Activated T-helper 2 cell treated with anti-CD3 and anti-CD28 coated beads, Interferon-gamma antibody, Interleukin-2, Interleukin-4, amounts not matched to agents 10 μg/mL and 5 μg/mL and 100 μg/mL, durations not matched to agents 14 hours and 24 hours and 36 hours (primary cell): ENCODE measurements at places on chromosomes 16 and 17. TPM values are rescaled to one million over a fixed set of nuclear protein-coding genes. Genes with fewer than 3 reads are reported as not detected.

TBX21 gene
- 40.4 and 40.6 TPM in 2 replicates for total RNA-seq

DNA sequence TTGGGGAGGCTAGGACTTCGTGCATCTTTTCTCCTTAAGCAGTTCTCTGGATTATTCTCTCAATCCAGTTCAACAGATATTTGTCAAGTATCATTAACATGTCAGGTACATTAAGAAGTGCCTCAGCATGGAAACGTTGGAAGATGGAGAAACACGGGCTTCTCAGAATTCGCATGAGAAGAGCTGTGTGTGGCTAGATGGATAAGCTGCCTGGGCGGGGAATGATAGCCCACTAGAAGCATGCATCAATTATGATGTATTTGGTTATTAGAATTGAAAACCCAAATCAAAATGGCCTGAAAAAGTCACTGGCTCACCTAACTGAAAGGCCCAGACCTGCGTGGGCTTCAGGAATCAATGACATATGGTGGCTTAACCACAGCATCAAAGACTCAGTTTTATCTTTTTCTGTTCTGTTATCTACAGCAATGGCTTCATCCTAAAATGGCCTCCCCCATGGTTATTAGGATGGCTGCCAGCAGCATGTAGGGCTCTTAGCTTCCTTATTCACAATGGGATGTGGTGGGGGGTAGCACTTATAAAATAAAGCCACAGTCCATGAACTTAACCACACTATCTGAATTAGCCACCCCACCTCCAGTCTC lies 43.9 kb downstream of the MMD start:
- H3K36me3 ChIP-seq, result no peaks in the 10 kb centered on the region
- no peak overlapping the region for H3K4me3 ChIP-seq
- no peak overlapping the region for H3K27ac ChIP-seq
- peaks cover 23% of the 10 kb centered on the region for H3K27me3 ChIP-seq
- no peak for DNase-seq

DNA sequence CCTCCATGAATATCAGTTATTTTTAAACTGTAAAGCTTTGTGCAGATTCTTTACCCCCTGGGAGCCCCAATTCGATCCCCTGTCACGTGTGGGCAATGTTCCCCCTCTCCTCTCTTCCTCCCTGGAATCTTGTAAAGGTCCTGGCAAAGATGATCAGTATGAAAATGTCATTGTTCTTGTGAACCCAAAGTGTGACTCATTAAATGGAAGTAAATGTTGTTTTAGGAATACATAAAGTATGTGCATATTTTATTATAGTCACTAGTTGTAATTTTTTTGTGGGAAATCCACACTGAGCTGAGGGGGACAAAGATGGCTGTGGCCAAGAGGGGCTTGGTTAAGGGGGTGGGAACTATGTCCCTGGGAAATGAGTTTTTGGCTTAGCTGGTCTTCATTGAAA lies 2.3 kb downstream of the CCL11 start:
- H3K27ac ChIP-seq, result no peak overlapping the region
- H3K36me3 ChIP-seq, result no peaks in the 10 kb centered on the region
- DNase-seq, result no peak
- H3K27me3 ChIP-seq, result peaks cover 19% of the 10 kb centered on the region
- H3K4me3 ChIP-seq, result no peak overlapping the region
- no peaks in the 10 kb centered on the region for H3K4me1 ChIP-seq

GRCh38 chr17:39174920-39175694 lies 9.1 kb upstream of the ARL5C start:
- peaks cover 29% of the 10 kb centered on the region for H3K36me3 ChIP-seq
- H3K4me1 ChIP-seq, result peaks cover 4% of the 10 kb centered on the region
- H3K27me3 ChIP-seq, result peaks cover 3% of the 10 kb centered on the region

DNA sequence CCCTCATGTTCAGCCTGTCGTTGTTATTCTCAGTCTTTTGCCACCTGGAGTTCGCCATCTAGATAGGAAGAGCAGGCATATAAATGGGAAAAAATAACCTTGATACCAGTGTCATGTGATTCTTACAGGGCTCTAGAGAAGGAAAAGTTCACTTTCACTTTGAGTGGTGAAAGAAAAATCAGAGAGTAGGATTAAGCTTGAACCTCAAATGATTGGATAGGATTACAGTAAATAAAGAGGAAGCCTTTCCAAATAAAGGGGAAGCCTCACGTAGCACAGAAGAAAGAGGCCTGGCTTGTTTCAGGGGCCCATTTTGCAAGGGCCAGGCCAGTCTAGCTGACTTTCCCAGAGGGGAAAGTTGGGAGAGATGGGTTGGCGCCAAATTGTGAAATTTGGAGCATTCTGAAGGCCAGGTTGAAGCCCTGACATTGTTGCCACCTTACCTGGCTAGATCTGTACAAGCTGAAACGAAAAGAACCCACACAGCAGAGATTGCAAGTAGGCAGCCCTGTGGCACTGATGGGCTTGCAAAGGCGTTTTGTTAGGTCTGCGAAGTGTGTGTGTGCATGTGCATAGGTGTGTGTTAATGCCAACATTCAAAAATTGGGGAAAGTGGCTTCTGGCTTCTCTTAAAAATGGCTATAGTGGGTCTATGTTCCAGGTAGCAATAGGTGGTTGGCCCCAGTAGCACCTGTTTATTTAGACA lies 38.8 kb downstream of the TMC6 start:
- H3K4me1 ChIP-seq, result peaks cover 5% of the 10 kb centered on the region
- DNase-seq, result no peak
- H3K4me3 ChIP-seq, result no peak overlapping the region

TRAF7 gene
- total RNA-seq, result 69.8 and 70.7 TPM in 2 replicates

- no peak overlapping the region for H3K4me3 ChIP-seq
- peaks cover 55% of the 10 kb centered on the region for H3K4me1 ChIP-seq
- H3K27me3 ChIP-seq, result no peaks in the 10 kb centered on the region
- no peaks in the 10 kb centered on the region for H3K36me3 ChIP-seq
These were observed 28.6 kb downstream of the MYO18A start for GRCh38 chr17:29151567-29151966.

- peak overlapping the region; percentile 86 for H3K27ac ChIP-seq
- H3K27me3 ChIP-seq, result no peaks in the 10 kb centered on the region
- H3K4me3 ChIP-seq, result peak overlapping the region; percentile 73
- peaks cover 19% of the 10 kb centered on the region for H3K36me3 ChIP-seq
- DNase-seq, result peak; percentile 75
These were observed 65.2 kb downstream of the ARSG start for GRCh38 chr17:68356520-68356919.

KIF2B gene
- total RNA-seq, result not detected in 2 replicates

KRTAP16-1 gene
- not detected in 2 replicates for total RNA-seq

TSPAN10 gene
- 0.30 and 0.44 TPM in 2 replicates for total RNA-seq

- no peaks in the 10 kb centered on the region for H3K4me1 ChIP-seq
- no peak overlapping the region for H3K4me3 ChIP-seq
- no peak overlapping the region for H3K27ac ChIP-seq
- DNase-seq, result no peak
- no peaks in the 10 kb centered on the region for H3K27me3 ChIP-seq
These were observed 240.5 kb downstream of the GSG1L start for GRCh38 chr16:27822996-27823395.

SCARF1 gene
- total RNA-seq, result 3.3 and 3.4 TPM in 2 replicates

GRCh38 chr16:17476414-17477259 lies 5.9 kb upstream of the XYLT1 start:
- H3K27ac ChIP-seq, result no peak overlapping the region
- DNase-seq, result peak; percentile 31
- peaks cover 10% of the 10 kb centered on the region for H3K27me3 ChIP-seq

- peaks cover 46% of the 10 kb centered on the region for H3K36me3 ChIP-seq
- peaks cover 10% of the 10 kb centered on the region for H3K4me1 ChIP-seq
- no peak for DNase-seq
- no peaks in the 10 kb centered on the region for H3K27me3 ChIP-seq
- peak overlapping the region; percentile 97 for H3K27ac ChIP-seq
These were observed 390 bp upstream of the UNC13D start for GRCh38 chr17:75844530-75845057.
